ENCODE measurements at places on chromosomes 6 and 20.

DNA sequence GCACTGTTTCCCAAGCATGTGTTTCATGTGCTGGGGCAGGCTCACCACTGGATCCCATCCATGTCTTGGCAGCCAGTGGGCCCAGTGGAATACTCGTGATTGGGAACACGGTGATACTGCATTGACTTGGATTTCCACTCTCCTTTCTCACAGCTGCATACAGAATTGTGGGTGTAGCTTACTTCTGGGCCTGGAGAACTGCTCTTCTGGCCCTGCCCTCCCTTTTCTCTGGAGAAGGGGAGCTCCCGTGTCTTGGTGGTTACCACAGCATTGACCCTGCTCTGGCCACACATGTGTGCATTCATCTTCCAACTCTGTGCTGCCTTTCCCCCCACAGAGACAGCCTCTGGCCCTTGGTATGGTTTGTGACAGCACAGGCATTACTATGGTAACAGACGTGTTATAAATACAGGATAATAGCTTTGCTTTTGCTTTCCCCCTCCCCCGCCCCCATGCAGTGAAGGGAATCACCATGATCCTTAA, 21.6 kb downstream of the SOBP start:
- DNase-seq: no peak

GRCh38 chr6:138803331-138803730, 7.4 kb downstream of the ECT2L start:
- no peak for DNase-seq

GRCh38 chr6:139881728-139882211, 507.3 kb upstream of the CITED2 start:
- DNase-seq: no peak

GRCh38 chr6:119442776-119443184, 93.2 kb upstream of the MAN1A1 start:
- DNase-seq: no peak

- no peak for DNase-seq
Observed at GRCh38 chr6:165181951-165182414, 127.4 kb downstream of the C6orf118 start.

DNA sequence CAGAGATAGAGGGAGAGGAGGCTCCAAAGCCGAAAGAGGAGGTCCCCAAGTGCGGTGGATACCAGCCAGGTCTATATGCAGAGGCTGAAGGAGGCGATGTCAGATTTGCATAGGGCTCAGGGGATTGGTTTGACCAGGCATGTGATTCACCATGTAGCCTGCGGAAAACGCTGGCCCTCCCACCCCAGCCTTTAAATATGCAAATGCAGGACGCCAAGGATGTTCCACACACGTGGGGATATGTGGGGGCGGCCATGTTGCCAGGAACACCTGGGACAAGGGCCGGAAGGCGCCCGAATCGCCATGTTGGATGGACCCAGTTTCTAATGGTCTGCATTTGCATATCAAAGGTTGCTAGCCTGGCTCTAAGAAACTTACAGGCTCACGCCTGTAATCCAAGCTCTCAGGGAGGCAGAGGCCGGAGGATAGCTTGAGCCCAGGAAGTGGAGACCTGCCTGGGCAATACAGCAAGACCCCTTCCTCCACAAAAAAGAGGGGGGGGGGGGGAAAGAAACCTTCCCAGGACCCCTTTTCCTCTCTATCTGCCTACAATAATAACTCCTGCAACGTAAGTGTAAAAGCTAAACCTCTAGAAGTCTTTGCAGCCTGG, 110.5 kb downstream of the TULP4 start:
- no peak for DNase-seq

GRCh38 chr6:160042788-160043301, 74.0 kb downstream of the IGF2R start:
- no peak for DNase-seq

DNA sequence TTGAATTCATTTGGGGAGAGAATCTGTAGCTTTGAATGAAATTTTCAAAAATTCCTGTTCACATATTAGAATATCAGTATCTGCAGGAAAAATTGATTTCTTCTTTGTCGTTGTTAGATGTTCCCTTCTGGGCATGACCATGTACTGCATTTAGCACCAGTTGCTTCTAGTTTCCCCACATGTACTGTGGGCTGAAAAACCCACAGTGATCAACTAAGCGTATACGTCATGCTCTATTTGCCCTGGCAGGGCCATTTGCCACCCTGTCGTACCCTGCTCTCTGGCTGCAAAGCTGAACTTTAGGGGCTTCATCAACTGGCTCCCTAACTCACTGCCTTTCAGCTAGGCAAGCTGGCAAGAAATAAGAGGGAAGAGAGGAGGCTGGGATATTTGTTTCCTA, 340.7 kb upstream of the TSHZ2 start:
- DNase-seq: no peak

GRCh38 chr6:154257067-154257466, 99.5 kb downstream of the IPCEF1 start:
- no peak for DNase-seq

- no peak for DNase-seq
Observed at GRCh38 chr6:89073014-89073620, 7.4 kb upstream of the PNRC1 start.

- no peak for DNase-seq
Observed at GRCh38 chr6:45949256-45949655, 66.4 kb downstream of the CLIC5 start.

DNA sequence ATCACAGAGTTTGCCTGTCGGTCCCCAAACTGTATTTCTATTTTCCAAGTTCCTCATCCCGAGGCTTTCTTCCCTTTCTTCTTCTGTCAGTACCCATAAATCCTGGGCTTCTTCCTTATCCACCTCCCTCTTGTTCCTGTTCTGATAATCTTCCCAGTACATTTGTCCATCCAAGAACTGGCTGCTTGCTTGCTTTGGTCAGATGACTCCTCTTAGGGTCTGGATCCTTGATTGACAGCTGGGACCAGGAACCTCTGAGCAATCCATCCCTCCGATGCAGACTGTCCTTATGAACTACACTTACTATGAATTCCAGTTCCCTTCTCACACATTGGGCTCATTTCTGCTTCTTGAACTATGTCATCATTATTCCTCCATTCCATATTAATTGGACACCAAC, 275.3 kb upstream of the CITED2 start:
- no peak for DNase-seq

- no peak for DNase-seq
Observed at GRCh38 chr20:64152906-64153305, 11.3 kb upstream of the MYT1 start.

DNA sequence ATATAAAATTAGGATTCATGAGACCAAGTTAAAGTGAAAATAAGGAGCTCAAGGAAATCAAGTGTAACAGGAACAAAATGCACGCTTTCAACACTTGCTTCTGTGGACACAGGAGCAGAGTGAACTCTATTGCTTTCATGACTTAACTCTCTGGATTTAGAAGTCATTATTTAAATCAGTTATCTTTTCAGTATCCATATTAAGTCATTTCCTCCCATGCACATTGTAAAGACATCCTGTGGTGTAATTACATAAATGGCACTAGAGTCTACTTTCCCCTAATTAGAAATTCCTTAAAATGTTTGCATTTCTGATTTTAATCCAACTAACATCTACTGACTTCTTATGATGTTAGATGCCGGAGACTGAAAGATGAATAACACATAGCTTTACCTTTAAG, 88.0 kb downstream of the INSM1 start:
- DNase-seq: no peak

GRCh38 chr6:138426500-138427123, 22.6 kb downstream of the HEBP2 start:
- DNase-seq: no peak

DNA sequence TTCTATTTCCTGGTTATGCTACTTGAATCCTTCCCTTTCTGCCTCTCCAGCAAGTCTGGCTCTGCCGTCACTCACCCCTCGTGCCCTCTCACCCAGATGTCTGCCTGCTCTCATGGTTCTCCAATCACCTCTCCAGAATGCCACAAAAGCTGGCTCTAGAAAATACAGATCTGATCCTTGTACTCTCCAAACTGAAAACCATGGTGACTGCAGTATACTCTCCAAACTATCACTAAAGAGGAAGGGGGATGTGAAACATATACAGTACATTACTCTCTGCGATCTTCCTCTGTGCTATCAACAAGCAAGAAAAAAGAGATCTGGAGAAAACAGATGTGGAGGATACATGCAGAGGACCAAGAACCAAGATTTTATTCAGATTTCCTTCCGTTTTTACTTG, 91.1 kb downstream of the ATXN1 start:
- no peak for DNase-seq

GRCh38 chr6:154359161-154359574, 2.6 kb upstream of the IPCEF1 start:
- DNase-seq: no peak

DNA sequence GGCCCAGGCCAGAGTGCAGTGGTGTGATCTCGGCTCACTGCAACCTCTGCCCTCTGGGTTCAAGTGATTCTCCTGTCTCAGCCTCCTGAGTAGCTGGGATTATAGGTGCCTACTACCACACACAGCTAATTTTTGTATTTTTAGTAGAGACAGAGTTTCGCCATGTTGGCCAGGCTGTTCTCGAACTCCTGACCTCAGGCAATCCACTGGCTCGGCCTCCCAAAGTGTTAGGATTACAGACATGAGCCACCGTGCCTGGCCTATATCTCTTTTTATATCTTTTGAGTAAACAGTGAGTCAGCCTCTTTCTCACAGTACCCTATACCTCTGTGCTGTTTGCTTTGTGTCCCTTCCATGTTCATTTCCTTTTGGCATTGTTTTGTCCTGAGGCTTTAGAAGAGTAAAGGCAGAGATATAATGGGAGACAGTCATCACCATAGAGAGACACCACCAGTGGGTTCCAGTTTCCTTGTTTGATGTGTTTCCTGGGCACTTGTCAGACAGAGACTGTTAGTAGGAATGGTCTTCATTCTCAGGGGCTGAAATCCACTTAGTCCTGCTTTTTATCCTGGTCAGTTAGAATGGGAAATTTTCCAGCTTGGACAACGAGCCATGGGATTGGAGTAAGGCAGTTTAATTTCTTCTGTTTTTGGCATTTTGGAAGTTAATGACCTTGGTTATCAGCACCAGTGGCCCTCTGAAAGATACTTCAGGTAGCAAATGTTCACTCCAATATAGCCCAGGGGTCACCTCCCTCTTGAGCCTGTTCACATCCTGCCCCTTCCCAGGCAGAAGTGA, 32.2 kb upstream of the ASXL1 start:
- DNase-seq: no peak

DNA sequence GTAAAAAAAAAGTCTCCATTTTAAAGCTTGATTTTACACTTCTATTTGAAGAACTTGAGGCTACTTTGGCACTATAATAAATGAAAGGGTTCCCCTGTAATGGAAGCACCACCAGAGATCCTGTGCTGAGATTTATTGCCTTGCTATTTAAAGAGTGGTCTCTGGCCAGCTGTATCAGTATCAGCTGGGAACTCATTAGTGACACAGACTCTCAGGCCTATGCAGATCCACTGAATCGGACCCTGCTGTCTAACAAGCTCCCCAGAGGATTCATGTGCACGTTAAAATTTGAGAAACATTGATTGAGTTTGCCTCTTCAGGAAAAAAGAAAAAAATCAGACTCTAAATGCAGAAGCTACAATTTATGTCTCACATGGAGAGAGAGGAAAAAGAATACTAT, 299.9 kb upstream of the BMP2 start:
- no peak for DNase-seq

DNA sequence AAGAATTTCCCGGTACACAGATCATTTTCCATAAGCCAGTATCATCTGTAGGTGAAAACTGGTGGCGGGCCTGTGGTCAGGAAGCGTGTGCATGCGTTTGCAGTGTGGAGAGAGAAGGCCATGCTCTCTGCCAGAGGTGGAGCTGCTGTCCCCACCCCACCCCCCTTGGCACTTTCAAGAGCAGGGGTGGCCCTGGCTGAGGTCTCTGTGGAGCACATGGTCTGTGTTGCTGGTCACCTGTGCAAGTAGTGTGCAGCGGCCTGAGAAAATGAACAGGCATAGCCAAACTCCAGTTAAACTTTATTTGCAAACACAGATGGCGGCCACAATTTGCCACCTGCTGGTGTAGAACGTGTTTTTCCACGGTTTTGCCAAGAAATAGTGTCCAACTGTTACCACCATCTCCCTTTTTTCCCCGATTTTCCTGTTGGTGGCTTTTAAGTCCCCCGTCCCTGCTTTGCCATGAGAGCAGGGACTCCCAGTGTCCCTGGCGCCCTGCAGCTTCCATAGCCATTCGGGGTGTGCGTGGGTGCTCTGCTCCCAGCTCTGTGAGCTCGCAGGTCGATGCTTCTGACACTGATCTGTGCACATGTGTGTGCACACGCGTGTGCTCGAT, 2.5 kb downstream of the ADRM1 start:
- no peak for DNase-seq

DNA sequence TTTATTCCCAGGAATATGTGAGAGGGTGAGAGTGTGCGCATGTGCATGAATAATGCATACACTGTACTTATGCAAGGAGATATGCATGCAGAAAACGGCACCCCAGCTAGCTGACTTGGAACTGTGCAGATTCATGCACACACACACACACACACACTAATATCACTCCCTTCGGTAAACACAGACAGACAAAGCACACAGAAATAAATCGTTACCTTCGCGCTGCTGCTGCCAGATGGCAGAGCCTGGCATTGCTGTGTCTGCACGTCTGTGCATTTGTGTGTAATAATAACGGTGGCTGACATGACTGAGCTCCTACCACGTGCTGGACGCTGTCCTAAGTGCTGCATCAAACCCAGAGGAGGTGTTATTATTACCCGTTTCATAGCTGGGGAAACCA, 36.8 kb downstream of the PREX1 start:
- DNase-seq: no peak

GRCh38 chr6:11774426-11774825, 4.2 kb downstream of the ADTRP start:
- no peak for DNase-seq

DNA sequence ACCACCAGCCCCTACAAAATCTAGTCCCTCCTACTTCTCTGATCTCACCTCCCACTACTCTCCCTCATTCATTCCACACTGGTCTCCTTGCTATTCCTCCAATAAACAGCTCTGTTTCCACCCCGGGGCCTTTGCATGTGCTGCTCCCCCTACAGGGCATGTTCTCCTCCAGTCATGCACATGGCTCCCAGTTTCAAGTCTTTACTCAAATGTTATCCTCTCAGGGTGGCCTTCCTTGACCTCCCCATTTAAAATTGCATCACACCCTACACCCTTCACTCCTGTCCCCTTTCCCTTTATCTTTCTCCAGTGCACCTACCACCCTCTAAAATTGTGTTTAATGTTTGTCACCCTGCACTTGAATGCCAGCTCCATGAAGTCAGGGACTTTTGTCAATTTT, 174.5 kb downstream of the MRPL14 start:
- no peak for DNase-seq

- DNase-seq: no peak
Observed at GRCh38 chr20:43459022-43459942, 1.6 kb downstream of the SRSF6 start.

Data from stimulated activated CD4-positive, alpha-beta T cell treated with anti-CD3 and anti-CD28 coated beads, Interleukin-1b, Interleukin-23, amount 100 ng/mL, for 1 hour (primary cell).